ENCODE measurements at places on chromosomes 1 and 21.

DNA sequence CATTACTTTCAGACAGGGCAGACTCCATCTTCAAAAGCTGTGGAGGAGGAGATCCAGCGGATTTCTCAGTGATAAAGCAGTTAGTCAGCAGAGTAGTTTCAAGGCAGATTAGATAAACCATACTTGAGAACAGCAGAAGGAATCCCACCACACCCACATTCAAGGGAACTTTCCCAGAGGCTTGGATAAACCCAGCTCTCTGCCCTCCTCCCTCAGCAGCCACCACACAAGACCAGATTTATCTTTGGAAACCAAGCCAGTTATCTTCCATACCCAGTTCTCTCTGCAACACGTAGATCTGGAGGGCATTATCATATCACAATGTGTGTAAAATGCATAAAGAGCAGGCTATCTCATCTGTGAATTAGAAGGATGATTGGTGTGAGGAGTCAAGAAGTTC is 40.2 kb downstream of the GFI1 start:
- no peak for DNase-seq

DNA sequence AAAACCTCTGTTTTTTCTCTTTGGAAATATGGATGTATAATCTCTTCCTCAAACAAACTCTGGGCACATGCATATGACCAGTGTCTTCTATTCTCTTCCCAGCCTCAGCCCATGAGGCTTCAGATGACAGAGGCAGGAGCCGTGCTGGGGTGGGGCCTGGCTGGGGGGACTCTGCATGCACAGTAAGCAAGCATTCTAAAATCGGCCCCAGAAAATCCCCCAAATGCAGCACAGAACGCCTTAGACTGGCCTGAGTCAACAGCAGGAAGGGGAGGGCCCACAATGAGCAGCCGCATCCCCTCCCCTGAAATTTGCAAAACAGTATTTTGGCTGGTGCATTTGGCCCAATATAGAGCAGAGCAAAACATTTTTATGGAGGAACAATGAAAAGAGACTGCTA is 47.8 kb downstream of the ITPKB start:
- DNase-seq = peak; percentile 57

DNA sequence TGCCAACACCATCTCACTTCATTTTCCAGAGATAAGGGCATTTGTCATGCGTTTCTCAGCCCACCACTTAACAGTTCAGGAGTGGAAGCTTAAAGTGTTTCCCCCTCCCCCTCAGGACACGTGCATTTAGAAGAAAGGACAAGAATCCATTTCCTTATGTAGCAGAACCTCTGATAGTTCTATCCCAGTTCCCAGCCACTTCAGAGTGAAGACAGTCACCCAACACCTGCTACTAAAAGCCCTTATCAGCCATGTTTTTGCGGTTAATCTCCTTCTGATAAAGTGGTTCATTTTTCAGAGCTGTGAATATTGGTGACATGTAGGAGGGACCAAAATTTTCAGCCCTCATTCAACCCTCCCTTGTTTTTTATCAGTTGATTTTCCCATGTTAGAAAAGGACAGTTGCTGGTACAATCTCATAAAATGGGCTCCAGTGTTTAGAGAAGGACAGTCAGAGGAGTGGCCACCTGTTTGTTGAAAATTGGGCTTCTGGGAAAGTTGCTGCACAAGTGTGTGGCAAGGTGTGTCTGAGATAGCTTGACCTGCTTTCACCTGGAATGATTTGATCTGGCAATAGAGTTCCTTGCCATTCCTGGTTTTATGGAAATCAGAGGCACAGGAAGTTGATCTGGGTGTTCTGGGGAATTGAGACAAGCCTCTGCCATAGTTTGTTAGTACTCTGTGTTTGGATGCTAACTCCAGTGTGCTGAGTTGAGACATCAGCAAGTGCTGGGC is 114.0 kb downstream of the PPP1R12B start:
- no peak for DNase-seq

GRCh38 chr1:150535511-150536287 is 13.5 kb upstream of the ADAMTSL4 start:
- DNase-seq = no peak

GRCh38 chr1:221514806-221515205 is 227.1 kb downstream of the DUSP10 start:
- DNase-seq = no peak

GRCh38 chr1:94608852-94609530 is 67.4 kb upstream of the F3 start:
- DNase-seq = no peak

- peak; percentile 72 for DNase-seq
These were observed 177.7 kb upstream of the EDN2 start for GRCh38 chr1:41662061-41662764.

- DNase-seq = no peak
These were observed 698.5 kb upstream of the BRINP3 start for GRCh38 chr1:191176131-191176530.

DNA sequence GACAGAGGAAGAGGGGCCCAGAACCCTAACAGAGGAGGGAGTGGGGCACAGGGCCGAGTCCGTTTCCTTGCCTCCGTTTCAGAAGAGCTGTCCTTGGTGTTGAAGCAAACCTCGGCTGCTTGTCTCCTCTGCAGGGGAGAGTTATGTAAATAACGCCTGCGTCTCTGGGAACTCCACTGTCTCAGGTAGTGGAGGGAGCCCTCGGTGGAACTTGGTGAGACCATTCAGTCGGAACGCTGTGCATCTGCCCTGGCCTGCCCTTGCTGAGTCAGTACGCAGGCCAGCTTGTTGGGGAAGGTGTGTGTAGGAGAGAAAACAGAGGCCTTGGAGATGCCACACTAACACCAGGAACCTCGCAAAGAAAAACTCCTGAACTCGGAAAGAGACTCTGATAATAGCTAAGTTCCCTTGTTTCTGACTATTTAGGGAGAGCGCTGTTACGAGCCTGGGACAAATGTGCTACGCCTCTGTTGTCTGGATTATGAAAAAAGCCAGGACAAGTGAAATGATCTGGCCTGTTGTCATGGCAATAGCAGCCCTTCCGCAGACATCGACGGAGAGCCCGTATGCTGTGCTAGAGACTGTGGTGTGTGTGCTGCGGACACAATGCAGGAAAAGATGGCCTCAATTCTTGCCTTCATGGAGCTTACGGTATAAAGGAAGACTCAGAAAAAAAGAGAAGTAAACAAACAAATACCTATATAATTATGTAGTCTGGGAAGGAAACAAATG is 94.6 kb upstream of the AKT3 start:
- DNase-seq = no peak

- DNase-seq = no peak
These were observed 6.3 kb downstream of the UBE2G2 start for GRCh38 chr21:44795342-44795741.

DNA sequence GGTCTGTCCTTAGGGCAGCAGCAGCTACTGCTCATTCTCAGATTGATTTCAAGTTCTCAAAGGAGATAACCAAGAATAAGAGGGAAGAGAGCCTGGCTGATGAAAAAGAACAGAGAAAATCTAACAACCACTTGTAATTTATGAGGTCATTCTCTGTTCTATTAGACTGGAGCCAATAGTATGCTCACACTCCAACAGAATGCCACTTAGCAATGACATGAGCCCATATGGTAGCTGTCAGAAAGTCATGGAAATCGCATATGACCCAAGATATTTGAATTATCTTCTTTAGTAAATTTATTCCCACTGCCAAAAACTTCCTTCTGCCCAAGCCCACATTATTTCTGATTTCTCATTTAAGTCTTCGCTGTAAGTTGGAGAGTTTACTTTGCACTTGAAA is 53.7 kb upstream of the PLA2G4A start:
- no peak for DNase-seq

- no peak for DNase-seq
These were observed 3.5 kb downstream of the EPHX1 start for GRCh38 chr1:225813214-225813964.

DNA sequence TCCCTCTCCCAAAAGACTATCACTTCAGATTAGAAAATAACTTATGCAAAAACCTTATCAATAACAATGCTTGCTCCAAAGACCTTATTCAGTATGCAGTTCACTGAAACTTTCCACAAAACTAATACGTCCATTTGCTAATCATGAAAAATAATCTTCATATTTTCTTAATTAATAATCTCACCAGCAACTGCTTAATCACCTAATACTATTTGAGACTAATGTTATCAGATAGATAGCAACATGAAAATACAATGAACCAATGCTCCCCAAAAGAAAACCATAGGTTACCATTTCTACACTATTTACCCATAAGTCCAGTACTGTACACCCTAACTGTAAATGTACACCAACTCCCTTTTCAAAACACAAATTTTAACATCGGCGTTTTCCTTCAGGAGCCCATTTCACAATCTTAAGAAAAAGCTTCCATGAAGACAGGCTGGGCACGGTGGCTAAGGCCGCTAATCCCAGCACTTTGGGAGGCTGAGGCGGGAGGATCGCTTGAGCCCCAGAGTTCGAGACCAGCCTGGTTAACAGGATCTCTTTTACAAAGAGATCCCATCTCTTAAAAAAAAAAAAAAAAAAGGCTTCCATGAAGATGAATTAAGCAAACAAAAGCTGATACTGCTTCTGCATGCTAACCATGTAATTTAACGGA is 1.7 kb downstream of the GNB1 start:
- DNase-seq = no peak

- no peak for DNase-seq
These were observed 116.6 kb downstream of the HS2ST1 start for GRCh38 chr1:87030740-87031690.

GRCh38 chr21:14259747-14260146 is 43.8 kb downstream of the RBM11 start:
- DNase-seq = no peak

- peak; percentile 55 for DNase-seq
These were observed 604.7 kb downstream of the PTPRC start for GRCh38 chr1:199243423-199244061.

GRCh38 chr1:238409932-238410331 is 519.2 kb upstream of the ZP4 start:
- no peak for DNase-seq

GRCh38 chr21:33572350-33572749 is 16.1 kb downstream of the DONSON start:
- no peak for DNase-seq

Data from stimulated activated CD8-positive, alpha-beta memory T cell treated with anti-CD3 and anti-CD28 coated beads, Interleukin-15, amount 100 ng/mL, for 48 hours (primary cell).